RWPE1 (cell line): ENCODE measurements at places on chromosomes 11 and 22.

DNA sequence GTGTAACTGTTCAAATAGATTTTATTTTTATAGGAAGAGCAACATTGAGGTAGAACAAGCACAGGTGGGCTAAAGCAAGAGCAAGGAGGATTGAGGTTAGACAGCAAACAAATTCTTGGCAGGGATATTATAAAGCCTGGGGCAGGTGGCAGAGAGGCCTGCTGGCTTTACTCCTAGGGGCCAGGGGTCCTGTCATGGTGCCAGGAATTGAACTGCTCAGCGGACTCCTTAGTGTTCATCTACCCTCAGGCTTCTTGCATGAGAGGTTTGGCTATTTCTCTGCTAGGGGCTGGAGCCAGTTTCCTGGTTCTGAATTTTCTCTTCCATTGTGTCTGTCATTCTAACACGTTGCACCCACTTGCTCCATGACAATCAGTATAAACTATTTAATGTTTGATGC, 217.2 kb upstream of the NCAM1 start:
- no peak for DNase-seq

- no peak for DNase-seq
These were observed 124.7 kb upstream of the BMAL1 start for GRCh38 chr11:13152736-13153541.

- DNase-seq: no peak
These were observed 61.6 kb upstream of the CDON start for GRCh38 chr11:126124231-126124661.

DNA sequence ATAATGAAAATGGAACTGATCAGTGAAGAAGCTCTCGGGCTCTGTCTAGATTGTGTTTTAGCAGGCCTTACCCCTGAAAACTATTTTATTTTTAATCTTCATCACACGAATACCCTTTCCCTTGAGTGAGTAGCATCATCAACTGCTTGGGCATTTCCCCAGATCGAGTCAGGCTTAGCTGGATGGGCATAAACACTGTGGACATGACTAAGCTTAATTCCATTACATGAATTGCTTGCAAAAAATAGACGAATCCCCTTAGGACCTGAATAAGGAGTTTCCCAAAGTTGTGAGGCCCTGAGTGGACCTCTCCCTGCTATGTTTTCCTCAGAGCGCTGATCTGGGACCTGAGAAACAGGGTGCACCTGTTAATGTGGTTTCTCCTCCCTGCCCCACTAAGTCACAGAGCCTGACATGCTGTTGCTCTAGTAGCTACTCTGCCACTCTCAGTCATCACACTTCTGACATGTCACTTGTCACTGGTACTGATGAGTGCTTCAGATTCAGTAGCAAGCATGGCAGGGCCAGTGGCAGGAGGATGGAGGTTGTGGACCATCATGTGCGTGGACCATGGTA, 53.5 kb downstream of the ENDOD1 start:
- no peak for DNase-seq
